ENCODE measurements at places on chromosomes 3 and 15. TPM values are rescaled to one million over a fixed set of nuclear protein-coding genes. Genes with fewer than 3 reads are reported as not detected.

The SYNM gene
- polyA plus RNA-seq = 20.2 TPM

The IL5RA gene
- polyA plus RNA-seq = 8.1 TPM

The RLBP1 gene
- 1.1 TPM for polyA plus RNA-seq

The GRAMD1C gene
- polyA plus RNA-seq = 3.0 TPM

The TMEM202 gene
- not detected for polyA plus RNA-seq

The USP50 gene
- not detected for polyA plus RNA-seq

The IL17RE gene
- polyA plus RNA-seq = 1.6 TPM

The ARPIN gene
- polyA plus RNA-seq = 6.3 TPM

The GOLGA8G gene
- polyA plus RNA-seq = not detected

The SLC25A36 gene
- 18.2 TPM for polyA plus RNA-seq

The ALG1L2 gene
- polyA plus RNA-seq = not detected

The SPINK8 gene
- polyA plus RNA-seq = 1.4 TPM

The CCR1 gene
- 1.3 TPM for polyA plus RNA-seq

The KIF7 gene
- polyA plus RNA-seq = 1.7 TPM

The CASR gene
- polyA plus RNA-seq = not detected

The IRAK2 gene
- 1.4 TPM for polyA plus RNA-seq

The GUCA1C gene
- polyA plus RNA-seq = not detected

The POLQ gene
- polyA plus RNA-seq = 1.2 TPM

The ACTRT3 gene
- 0.37 TPM for polyA plus RNA-seq

The SLC12A1 gene
- polyA plus RNA-seq = not detected

The MYZAP gene
- polyA plus RNA-seq = 0.51 TPM

The TRH gene
- 13.8 TPM for polyA plus RNA-seq

The GOLGA6B gene
- polyA plus RNA-seq = not detected

The FBXO22 gene
- polyA plus RNA-seq = 17.1 TPM

The SPPL2A gene
- 16.6 TPM for polyA plus RNA-seq

The SLC12A8 gene
- 0.93 TPM for polyA plus RNA-seq

The CFAP100 gene
- not detected for polyA plus RNA-seq

The FBXO40 gene
- 0.17 TPM for polyA plus RNA-seq

The LIPH gene
- not detected for polyA plus RNA-seq

The CELF6 gene
- polyA plus RNA-seq = 8.6 TPM

Measured in brain (organoid and tissue), 16 donors.